ENCODE measurements at places on chromosomes 6 and 20.

GRCh38 chr6:138572885-138573284 is 73.6 kb upstream of the NHSL1 start:
- DNase-seq, result no peak

GRCh38 chr6:95882371-95882770 is 133.4 kb upstream of the FUT9 start:
- no peak for DNase-seq

DNA sequence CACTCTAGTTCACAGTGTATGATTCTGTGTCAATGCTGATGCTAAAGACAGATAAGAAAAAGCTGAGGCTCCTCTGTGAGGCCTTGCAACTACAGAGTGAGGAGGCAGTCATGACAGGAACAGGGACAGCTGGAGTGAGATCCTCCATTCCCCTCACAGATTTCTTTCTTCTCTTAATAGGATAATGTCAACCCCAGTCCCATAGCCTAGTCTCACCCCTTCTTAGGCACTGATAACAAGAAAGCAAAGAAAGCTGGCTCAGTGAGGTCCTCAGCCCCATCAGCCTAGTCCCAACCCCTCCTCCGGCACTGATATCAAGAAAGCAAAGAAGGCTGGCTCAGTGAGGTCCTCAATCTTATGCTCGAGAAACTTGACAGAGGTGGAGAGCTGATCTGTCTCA is 2.1 kb upstream of the PTCHD4 start:
- DNase-seq, result no peak

DNA sequence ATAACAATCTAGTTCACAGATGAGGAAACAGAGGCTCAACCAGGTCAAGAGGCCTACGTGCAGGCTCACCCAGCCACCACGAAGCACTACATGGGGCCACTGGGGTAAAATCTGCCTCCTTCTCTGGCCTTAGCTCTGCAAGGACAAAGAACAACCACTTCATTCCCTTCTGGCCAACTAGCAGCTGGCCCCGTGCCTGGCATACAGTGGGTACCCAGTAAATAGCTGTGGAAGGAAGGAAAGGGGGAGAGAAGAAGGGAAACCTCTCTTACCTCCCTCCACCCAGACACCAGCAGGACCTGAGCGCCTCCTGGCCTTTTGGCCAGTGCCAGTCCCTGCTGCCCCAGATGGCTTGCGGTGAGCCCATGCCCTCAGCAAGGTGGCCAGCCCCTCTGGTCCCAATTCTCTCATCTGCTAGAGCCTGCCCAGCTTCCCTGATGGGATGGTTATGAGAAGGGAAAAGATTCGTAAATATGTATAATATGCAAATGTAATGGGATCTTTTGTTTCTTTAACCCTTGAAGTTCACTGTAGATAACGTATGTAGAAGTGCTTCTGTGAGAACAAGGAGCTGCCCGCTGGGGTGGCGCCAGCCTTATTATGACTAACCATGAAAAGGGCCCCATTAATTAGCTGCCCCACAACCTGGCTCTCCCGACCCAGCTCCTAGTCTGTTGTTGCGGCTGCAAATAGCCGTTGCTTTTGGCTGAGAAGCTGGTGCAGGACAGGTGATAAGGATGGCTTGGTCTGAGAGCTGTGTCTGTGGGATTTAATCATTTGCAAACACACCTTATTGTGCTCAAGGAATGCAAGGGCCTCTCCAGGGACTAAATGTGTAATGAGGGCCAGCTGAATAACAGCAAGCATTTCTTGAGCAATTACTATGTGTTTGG is 62.0 kb downstream of the DLGAP4 start:
- no peak for DNase-seq

- no peak for DNase-seq
These were observed 266.3 kb downstream of the ERMARD start for GRCh38 chr6:170017603-170018320.

DNA sequence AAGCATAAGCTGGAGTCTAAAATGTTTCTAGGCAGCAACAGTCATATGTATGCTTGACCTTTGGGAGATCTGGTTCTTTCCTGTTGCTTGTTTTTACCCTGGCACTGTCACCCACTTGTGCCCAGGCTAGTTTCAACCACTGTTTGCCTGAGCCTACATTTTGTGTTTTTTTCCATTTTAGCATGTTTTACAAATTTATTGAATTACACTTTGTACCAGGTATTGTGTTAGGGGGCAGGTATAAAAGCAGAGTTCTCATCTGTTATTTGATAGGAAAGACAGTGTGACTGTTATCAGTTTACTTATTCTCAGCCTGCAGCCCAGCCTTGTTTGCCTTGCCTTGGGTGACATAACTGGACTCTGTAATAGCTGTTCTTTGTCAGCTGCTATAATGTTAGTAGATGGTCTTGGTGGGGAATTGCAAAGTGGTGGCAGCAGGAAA is 147.0 kb downstream of the CDKAL1 start:
- DNase-seq, result no peak

DNA sequence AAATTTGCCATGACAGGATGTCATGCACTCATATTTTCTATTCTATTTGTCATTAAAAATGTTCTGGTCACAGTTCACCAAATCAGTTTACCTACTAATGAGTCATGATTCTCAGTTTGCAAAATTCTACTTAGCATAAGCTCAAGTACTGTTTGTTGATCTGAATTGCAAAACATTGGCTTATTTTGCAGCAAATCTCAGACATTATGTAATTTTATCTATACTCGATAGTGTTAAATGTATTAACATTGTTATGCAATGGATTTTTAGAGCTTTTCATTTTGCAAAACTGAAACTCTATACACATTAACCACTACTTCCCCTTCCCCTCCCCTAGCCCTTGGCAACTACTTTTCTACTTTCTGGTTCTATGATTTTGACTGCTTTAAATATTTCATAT is 213.8 kb upstream of the ZFP64 start:
- no peak for DNase-seq

DNA sequence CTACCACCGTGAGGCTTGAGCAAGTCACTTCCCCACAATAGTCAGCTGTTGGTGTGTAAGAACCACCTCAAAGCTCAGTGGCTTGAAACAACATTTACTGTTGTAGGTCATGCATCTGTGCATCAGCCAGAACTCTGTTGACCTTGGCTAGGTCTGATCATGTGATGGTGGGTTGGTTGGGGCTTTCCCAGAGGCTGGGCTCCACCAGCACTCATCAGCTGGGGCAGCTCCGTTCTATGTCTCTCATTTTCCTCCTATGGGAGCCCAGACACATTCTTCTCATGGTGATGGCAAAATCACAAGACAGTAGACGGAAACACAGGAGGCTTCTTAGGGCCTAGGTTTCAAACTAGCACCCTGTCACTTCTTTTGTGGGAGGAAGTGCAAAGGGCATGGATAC is 42.8 kb upstream of the PSMF1 start:
- DNase-seq, result no peak

- no peak for DNase-seq
These were observed 62.6 kb upstream of the ARMC2 start for GRCh38 chr6:108785653-108786052.

- peak; percentile 2 for DNase-seq
These were observed 303 bp downstream of the MBOAT1 start for GRCh38 chr6:20211941-20212391.

DNA sequence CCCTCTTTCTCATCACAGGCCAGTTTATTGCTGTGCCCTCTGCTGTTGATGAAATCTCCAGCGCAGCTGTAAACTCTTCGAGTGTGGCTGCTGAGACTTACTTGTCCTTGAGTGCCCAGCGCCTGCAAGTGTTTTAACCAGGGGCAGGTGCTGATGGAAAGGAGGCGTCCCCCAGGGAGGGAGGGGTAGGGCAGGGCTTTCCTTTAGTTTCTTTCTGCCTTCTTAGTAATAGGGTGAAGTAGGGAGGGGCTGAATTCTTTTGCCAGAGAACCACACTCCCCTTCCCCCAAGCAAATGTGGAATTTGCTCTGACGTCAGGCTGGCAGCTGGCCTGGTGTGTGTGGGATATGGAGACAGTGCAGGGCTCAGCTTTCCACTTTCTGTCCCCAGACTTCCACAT is 61.2 kb downstream of the IGF2R start:
- no peak for DNase-seq

DNA sequence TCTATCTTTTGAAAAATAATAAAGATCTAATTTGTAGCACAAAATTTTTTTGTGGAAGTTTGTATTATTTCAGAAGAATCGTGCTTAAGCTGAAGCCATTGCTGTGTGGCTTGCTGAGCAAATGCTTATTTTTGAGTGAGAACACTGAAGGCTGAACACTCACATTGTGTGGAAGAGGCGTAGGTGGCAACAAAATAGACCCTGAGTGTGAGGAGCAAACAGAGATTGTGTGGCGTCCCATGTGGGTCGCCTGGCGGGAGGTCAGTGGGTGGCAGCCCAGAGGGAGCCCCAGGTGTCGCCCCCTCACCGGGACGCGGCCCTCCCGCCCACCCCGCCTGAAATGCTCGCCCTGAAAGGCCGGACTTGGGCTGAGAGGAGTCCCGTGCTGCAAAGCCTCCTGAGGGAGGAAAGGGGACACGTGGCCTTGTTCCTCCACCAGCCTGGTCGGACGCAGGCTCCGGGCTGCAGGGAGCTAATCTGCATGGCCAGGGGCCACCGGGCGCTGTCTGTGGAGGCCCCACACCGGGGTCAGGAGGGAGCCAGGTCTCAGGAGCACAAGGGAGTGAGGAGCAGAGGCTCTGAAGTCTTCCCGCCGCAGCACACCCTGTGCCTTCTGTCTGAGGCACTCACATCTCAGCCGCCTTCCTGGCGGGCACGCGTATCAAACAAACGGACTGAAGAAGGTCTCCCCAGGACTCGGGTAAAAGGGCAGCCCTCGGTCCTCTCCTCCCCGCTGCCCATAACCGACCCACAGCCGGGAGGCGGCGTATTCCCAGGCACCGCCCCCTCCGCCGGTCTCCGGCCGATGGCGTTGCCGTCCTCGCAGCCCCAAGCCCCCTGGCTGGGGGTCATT is 15.9 kb downstream of the DDO start:
- no peak for DNase-seq

- no peak for DNase-seq
These were observed 10.8 kb downstream of the SLC52A3 start for GRCh38 chr20:757506-757905.

DNA sequence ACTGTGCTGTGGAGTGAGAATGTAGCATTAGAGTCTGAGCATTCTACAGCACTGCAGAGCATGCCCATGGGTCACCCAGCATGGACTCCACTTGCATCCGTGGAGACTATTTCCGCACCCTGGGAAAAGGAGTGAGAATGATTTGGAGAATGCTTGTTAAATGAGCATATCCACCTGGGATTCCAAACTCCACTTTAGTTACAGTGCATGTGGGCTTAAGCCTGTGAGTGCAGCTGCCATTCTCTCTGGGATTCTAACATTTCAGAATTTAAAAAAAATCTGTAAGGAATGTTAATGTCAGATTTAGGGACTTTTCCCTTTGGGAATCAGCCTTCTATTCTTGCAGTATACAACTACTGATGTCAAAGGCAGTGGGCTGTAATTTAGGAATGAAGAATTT is 33.4 kb downstream of the KIF25 start:
- no peak for DNase-seq

DNA sequence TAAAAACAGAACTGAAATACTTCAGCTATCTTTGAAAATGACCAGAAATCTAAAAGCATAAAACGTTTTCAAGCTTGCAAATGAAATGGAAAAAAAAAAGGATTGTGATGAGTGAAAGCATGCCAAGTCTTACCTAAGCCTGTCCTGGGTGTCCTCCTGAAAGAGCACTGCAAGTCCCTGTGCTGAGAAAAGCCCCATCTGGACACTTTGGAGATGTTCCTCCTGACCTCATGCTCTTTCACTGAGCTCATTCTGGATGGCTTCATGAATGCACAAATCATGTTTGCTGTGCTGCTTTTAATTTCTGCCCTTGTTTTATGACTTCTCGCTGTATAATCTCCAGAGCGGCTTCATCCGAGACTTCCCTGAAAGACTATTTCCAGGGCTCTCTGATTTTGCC is 136.0 kb downstream of the SOD2 start:
- DNase-seq, result no peak

DNA sequence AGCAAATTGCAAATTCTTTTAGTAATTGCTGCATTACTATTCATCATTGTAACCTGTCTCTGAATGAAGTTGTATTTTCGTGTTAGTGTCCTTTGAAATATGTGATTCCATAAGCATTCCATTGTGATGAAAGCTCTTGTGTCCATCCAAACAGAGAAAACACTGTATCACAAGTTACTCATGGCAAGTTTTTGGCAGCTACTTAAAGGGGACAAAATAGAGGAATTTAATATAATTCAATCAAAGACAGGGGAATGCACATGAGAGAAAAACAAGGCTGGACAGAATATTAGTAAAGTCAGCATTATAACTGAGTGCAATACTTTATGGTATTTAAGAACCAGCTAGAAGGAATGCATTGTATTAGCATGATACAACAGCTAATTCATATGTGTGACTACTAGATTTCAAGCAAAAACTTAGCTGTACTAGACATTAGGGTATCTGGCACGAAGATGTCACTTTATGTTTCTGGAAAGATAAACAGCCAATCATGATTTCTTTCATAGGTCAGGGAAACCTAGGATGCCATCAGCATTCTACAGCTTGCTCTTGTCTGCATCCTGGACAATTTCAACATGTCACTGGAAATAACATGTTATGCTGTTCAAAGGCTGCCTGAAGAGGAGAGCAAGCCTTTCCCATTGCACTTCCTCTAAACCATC is 270.6 kb upstream of the MARCKS start:
- no peak for DNase-seq

GRCh38 chr6:163152701-163153100 is 261.8 kb upstream of the QKI start:
- no peak for DNase-seq

- no peak for DNase-seq
These were observed 51.9 kb downstream of the CARMIL1 start for GRCh38 chr6:25330796-25331685.

- no peak for DNase-seq
These were observed 47.1 kb upstream of the EDN3 start for GRCh38 chr20:59253325-59253724.

DNA sequence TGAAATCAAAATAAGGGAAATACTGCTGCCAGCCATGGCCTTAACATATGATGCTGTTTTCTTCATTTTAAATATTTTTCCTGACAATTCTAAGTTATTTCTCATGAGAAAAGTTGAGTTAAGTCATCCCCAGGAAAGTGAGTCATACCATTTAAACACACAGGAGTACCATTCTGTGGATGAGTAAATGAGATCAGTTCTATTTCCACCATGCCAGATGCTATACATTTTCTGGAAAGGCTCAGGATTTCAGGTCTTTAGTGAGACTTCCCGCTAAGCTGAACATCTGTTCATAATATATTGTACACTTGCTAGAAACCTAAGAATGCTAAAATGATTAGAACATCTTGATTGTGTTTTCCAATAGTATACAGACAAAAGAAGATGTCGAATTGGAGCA is 256.2 kb upstream of the MANEA start:
- no peak for DNase-seq
